ENCODE measurements at places on chromosomes 5 and 9.

DNA sequence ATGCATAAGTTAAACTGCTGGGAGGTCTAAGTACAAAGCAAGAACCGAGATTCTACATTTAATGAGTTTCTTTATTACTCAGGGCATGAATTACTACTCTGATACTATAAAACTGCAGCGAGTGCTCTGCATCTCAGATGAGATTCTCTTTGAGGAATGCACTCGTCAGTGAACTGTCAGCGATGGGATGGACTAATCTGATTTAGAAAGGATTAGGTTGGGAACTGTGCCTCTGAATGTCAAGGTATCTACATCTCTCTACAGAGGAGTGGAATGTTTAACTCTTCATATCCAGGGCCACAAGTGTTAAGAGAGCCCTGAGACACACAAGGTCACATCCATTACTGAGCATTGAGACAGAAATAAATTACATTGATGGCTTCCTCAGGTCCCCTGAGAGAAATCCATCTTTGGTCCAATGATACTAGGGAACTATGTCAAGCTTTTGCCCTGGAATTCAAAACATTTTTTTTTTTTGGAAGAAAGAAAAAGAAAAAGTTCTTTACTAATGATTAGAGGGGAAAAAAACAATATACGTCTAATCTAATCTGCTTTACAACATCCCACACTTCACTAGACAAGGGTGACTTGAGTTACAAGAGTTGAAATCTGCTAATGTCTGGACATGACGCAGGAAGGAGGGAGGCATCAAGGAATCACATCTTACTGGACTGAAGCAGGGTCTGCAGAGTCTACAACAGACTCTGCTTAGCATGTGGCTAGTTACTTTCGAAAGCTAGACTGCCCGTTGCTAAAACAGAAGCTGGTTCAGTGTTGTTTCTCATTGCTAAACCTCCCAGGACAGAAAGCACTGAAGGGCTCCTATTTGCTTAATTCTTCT lies 270.0 kb upstream of the TLE4 start:
- peak; percentile 18 for DNase-seq

GRCh38 chr9:127112735-127113161 lies 9.7 kb downstream of the ANGPTL2 start:
- no peak for DNase-seq

DNA sequence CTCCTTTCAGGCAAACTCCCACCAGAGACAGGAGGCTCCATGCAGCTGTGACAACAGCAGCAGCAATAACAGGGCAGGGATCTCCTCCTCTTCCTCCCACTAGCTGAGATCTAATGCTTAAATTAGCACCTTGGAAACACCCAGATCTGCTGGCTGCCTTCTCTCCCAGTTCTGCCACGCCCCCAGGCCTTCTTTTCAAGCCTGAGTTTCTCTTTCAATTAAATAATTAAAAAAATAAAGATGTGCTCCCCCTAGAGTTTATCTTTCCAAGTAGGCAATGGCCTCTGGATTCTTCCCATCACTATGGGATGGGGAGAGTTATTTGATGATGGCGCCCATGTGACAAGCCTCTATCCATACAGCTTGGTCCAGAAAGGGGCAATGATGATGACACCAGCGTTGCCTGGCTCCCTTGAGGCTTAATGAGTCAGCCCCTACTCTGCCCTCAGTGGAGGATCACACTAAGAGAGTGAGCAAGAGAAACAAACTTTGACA lies 3.8 kb downstream of the FAM219A start:
- no peak for DNase-seq

- peak; percentile 15 for DNase-seq
These were observed 190.6 kb downstream of the MPDZ start for GRCh38 chr9:13088720-13089427.

GRCh38 chr9:114798780-114799427 lies 6.9 kb downstream of the TNFSF15 start:
- DNase-seq: no peak

DNA sequence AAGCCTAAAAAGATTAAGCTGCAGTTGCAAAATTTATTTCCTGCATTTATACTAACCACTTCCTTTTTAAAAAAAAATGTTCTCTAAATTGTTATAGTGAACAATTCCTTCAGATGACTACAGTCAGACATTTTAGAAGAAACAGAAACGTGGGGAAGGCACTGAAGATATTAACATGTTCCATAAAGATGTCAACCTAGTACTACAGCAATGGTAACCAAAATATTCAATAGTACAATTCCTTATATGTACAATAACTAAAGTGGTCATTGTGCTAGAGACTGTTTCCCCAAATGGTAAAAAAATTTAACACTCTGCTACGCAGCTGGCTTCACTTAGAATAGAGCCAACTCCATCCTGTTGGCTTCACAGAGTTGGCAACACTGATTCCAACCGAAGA lies 97.7 kb downstream of the FNBP1 start:
- no peak for DNase-seq

- DNase-seq: no peak
These were observed 96.4 kb upstream of the SPRY4 start for GRCh38 chr5:142421228-142421617.

- no peak for DNase-seq
These were observed 35.3 kb upstream of the PHYKPL start for GRCh38 chr5:178267876-178268275.

DNA sequence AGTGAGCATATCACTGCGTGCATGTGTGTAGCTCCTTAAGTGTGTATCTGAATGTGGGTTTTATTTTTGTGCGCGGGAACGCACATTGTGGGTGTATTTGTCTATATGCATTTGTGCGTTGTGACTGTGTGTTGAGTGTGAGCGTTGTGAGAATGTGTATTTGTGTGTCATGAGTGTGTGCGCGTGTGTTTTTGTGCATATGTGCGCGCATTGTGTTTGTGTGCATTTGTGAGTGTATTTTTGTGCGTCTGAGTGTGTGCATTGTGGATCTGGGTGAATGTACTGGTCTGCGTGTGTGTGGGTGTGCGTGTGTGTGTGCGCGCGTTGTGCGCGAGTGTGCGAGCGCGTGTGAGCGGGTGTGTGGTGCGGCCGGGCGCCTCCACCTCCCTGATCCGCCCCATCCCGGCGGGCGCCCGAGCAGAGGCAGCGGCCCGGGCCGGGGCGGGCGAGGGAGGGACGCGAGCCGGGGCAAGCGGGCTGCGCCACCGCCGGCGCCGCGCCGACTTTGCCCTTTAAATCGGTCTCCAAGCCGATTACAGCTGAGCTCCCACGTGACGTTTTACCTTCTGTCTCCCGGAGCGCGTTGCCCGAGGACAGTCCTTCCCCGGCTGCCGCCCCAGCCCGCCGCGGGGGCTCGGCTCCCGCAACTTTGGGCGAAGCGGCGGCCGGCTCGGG lies at the start of gene RASGRF2:
RASGRF2 (plus strand) TSS at position 596 of the 675 bp plus-strand sequence. CDS start 376 bp downstream, outside the sequence.
- no peak for DNase-seq

- no peak for DNase-seq
These were observed 274.4 kb downstream of the EFNA5 start for GRCh38 chr5:107396351-107396690.

DNA sequence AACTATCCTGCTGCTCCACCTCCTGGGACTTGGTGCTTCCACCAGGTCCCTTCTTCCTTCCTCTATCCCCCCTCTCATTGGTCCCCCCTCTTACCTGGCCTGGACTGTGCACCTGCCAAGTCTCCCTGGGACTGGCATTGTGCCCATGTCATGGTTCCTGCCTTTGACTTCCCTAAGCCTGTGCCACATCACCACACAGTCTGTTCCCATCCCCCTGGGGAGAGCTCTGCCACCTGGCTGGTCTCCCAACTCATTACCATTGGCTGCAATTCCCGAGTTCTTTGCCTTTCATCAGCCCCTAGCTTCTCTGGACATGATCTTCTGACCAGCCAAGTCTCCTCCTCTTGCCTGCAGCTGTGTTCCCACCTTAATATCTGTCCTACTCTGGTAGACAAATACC lies 180.3 kb downstream of the SREK1 start:
- DNase-seq: no peak

GRCh38 chr5:79151942-79152671 lies 40.5 kb downstream of the BHMT start:
- DNase-seq: no peak

- peak; percentile 54 for DNase-seq
These were observed 441.1 kb downstream of the EBF1 start for GRCh38 chr5:158658446-158659230.

DNA sequence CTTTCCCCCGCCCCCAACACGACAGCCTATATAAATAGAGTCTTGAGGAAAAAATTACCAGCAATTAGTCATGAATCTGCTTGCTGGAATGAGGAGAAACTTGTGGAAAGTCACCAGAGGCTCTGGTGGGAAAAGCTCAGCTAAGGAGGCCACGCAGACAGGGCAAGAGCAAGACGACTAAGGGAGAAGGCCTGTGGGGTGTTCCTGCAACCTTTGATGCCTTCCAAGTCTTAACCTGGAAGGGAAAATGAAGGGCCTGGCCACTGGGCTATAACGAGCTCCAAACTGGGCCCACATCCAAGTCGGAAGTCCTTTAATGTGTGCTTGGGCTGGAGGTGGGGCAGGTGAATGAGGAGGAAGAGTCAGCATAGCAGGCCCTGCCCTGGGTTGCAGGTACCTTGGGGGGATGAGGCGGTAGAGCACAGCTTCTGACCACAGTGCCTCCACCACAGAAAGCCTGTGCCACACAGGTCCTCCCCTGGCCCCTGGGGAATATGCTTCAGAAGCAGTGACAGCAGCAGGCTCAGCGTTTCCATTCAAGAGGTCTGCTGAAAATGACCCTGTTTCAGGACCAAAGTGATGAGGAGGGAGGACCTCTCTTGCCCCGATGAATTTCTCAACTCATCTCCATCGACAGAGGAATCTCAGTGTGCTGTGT lies 92.8 kb upstream of the LRRTM2 start:
- no peak for DNase-seq

DNA sequence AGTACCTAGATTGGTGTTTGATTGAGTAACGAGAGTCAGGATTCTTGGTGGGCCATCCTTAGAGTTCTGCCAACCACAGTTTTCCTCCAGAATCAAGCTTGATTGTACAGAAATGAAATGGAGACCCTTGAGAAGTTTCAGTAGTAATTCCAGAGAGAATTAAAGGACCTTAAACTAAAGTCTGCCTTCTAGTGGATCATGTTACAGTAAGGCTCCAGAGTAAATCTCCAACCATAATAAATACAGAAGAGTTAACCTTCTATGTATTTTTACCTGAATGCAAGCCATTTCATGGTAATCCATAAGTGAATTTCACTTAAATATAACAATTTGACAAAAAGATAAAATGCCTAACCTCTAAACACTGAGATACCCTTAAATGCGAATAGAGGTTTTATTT lies 53.0 kb upstream of the CNTLN start:
- DNase-seq: no peak

- DNase-seq: no peak
These were observed 85.2 kb downstream of the CMYA5 start for GRCh38 chr5:79774855-79775237.

- DNase-seq: no peak
These were observed 70.3 kb upstream of the EPB41L4B start for GRCh38 chr9:109391176-109391575.

DNA sequence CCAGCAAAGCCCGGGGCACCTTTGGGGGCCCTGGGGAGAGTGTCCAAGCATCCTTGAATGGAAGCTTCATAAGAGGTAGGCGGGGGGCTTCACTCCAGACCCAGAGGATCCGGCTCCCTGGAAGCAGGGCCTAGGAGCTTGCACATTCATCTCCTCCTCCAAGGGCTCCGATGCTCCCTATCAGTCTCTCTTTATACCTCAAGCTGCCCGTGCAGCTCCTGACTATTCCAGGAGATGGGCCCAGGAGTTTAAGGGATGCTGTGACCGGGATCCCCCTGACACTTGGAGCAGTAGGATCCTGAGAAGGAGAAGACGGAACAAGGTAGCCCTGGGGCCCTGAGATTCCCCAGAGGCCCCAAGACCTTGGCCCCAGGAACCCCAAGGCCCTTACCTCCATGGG lies 25.9 kb downstream of the CSF1R start:
- no peak for DNase-seq

- DNase-seq: peak; percentile 93
These were observed 85.0 kb downstream of the STK10 start for GRCh38 chr5:172102913-172103626.

DNA sequence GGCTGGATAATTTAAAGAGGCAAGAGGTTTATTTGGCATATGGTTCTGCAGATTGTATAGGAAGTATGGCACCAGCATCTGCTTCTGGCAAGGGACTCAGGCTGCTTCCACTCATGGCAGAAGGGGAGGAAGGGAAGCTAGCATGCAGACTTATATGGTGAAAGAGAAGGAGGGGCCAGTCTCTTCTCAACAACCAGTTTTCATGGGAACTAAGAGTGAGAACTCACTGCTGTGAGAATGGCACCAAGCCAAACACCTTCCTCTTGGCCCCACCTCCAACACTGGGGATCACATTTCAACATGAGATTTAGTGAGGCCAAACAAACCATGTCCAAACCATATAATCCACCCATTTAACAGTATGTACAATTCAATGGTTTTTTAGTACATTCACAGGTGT lies 113.3 kb upstream of the SHB start:
- DNase-seq: no peak

- DNase-seq: peak; percentile 84
These were observed 3.7 kb downstream of the DTWD2 start for GRCh38 chr5:118984602-118985001.

GRCh38 chr5:31990701-31991110 lies 183.4 kb downstream of the GOLPH3 start:
- no peak for DNase-seq

- DNase-seq: peak; percentile 55
These were observed 92.8 kb downstream of the SNX18 start for GRCh38 chr5:54610197-54610944.

- DNase-seq: peak; percentile 1
These were observed 38.9 kb downstream of the GABRB2 start for GRCh38 chr5:161507591-161507990.

Data from fibroblast of skin of left quadriceps (primary cell).